ENCODE measurements at places on chromosomes 5 and 9.

- DNase-seq = no peak
Measured at GRCh38 chr5:91103353-91104061, 279.6 kb downstream of the ARRDC3 start.

DNA sequence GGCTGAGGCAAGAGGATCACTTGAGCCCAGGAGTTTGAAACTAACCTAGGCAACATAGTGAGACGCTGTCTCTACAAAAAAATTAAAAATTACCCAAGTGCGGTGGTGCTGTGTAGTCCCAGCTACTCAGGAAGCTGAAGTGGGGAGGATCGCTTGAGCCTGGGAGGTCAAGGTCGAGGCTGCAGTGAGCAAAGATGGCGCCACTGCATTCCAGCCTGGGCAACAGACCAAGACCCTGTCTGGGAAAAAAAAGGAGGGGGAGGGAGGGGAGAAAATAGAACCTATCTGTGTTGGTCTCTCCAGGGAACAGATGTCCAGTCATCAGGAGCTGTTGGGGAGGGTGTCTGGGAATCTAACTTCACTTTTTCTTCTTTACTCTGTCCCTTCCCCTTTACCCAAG is 24.3 kb downstream of the MAT2B start:
- no peak for DNase-seq

- DNase-seq = peak; percentile 63
Measured at GRCh38 chr9:37324691-37325490, 97.6 kb upstream of the GRHPR start.

DNA sequence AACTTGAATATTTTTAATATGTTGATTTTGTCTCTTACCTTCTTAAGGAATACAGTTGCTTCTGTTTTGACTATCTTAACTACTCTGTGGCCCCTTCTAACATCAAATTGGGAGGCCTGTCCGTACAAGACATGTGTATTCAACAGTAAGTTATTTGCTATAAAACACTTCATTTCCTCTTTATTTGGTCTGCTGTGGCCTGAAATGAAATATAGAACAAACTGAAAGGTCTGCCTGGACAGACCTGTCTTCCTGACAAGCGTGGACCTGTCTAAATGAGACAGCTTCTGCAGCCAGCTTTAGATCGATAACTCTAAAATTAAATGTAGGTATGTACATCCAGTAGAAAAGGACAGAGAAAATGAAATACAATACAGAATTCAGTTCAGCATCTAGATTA is 2.2 kb upstream of the LPAR1 start:
- no peak for DNase-seq

GRCh38 chr5:73816656-73817420 is 190.8 kb downstream of the ARHGEF28 start:
- no peak for DNase-seq

GRCh38 chr5:89729623-89730301 is 679.8 kb downstream of the CETN3 start:
- no peak for DNase-seq

- no peak for DNase-seq
Measured at GRCh38 chr5:93279296-93279963, 301.6 kb downstream of the NR2F1-AS1 start.
